ENCODE measurements at places on chromosomes 1 and 21.
A peak's percentile ranks its signal among the peaks of the same experiment; 100 is the strongest.

GRCh38 chr1:1943834-1944570, 24.9 kb upstream of the TMEM52 start:
- peak; percentile 55 for DNase-seq

- no peak for DNase-seq
Observed at GRCh38 chr1:110292031-110292741, 47.0 kb upstream of the RBM15 start.

GRCh38 chr1:92989936-92990583, 28.8 kb upstream of the DIPK1A start:
- no peak for DNase-seq

GRCh38 chr21:44888581-44889550, 15.4 kb upstream of the PTTG1IP start:
- DNase-seq: no peak

- DNase-seq: no peak
Observed at GRCh38 chr1:31912839-31913239, 25.3 kb downstream of the PTP4A2 start.

All from stimulated activated CD4-positive, alpha-beta T cell treated with anti-CD3 and anti-CD28 coated beads, Interleukin-15, amount 100 ng/mL, for 1 hour (primary cell).